Activated CD8-positive, alpha-beta T cell treated with anti-CD3 and anti-CD28 coated beads for 36 hours (primary cell): ENCODE measurements at places on chromosomes 5 and 9. TPM values are rescaled to one million over a fixed set of nuclear protein-coding genes. Genes with fewer than 3 reads are reported as not detected.

IL13 gene
- 6.5 TPM for total RNA-seq

SPINK13 gene
- not detected for total RNA-seq

MXD3 gene
- total RNA-seq = 19.3 TPM

NR2F1 gene
- total RNA-seq = not detected

MOB3B gene
- total RNA-seq = 0.47 TPM

ERAP2 gene
- total RNA-seq = 44.5 TPM

FST gene
- 0.43 TPM for total RNA-seq

SPATA31D4 gene
- not detected for total RNA-seq

REXO4 gene
- total RNA-seq = 36.7 TPM

OBP2B gene
- not detected for total RNA-seq

STKLD1 gene
- 0.45 TPM for total RNA-seq

DNA sequence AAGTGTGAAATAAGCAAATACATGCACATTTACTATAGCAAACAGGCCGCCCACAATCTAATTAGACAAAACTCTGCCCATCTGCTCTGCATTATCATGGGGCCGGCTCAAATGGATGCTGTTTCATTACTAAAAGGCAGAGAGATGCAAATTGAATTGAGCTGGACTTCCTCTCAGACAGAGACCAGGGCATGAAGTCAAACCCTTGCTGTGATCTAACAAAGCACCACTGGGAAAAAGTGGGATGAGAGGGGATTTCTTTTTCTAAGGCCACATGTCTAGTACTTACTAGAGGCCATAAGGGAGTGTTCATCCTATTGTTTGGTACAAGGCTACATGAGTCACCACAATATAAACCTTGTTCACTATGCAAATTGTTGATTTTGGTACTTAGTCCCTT lies 614.7 kb downstream of the ISL1 start:
- H3K27ac ChIP-seq = no peak overlapping the region
- no peaks in the 10 kb centered on the region for H3K27me3 ChIP-seq
- H3K36me3 ChIP-seq = no peaks in the 10 kb centered on the region
- no peaks in the 10 kb centered on the region for H3K4me1 ChIP-seq
- DNase-seq = no peak

DNA sequence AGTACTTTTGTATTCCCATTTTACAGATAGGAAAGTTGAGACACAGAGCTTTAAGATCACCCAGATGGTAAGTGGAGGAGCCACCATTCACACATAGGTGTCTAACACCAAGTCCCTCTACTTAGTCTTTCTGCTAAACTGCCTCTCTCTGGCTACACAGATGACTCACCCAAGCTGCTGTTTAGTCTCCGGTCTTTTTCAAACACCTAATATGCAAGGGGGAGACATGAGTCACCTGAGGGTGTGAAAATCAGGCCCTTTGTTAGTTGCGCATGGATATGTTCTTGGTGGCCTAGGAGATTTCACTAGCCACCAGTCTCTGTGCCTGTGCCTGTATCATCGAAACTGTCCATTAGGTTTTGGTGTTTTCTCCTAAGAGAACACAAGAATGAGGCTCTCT lies 117.8 kb downstream of the MAST4 start:
- H3K27ac ChIP-seq = no peak overlapping the region
- peak; percentile 5 for DNase-seq
- H3K4me3 ChIP-seq = no peak overlapping the region

DNA sequence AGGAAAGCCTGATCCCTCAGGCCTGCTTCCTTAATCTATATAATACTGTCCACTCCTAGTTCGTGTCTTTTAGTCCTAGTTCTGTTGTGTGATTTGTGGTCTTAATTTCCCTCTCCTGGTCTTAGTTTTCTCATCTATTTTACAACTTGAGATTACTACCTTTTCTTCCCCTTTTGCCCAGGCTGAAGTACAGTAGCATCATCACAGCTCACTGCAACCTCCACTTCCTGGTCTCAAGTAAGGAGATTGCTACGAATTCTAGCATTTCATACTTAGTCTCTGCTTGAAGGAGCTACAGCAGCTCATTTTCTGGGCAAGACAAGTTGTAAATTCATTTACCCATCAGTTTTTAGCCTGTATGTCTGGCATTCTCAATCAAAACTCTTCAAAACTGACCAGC lies 5.5 kb downstream of the TRIM32 start:
- no peak overlapping the region for H3K4me3 ChIP-seq
- DNase-seq = no peak
- H3K27me3 ChIP-seq = no peaks in the 10 kb centered on the region
- H3K4me1 ChIP-seq = peaks cover 74% of the 10 kb centered on the region

DNA sequence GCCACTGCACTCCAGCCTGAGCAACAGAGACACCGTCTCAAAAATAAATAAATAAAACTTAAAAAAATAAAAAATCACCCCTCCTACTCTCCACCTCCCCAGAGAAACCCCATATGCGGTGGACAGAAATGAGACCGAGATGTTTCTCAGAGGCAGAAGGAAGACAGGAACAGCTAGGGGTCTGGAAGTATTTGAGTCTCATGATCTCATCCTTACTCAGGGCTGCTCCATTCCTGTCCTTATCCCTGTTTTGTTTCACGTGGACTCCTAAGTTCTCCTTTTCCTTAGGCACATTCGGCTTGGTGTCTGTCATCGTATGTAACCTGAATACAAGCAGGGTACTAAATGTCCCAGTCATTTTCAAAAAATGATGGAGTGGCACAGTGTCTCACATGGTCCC lies 76.1 kb downstream of the C9orf50 start:
- H3K36me3 ChIP-seq = no peaks in the 10 kb centered on the region
- no peak overlapping the region for H3K4me3 ChIP-seq
- peak overlapping the region; percentile 30 for H3K27ac ChIP-seq
- peaks cover 20% of the 10 kb centered on the region for H3K27me3 ChIP-seq
- H3K4me1 ChIP-seq = peaks cover 4% of the 10 kb centered on the region

DNA sequence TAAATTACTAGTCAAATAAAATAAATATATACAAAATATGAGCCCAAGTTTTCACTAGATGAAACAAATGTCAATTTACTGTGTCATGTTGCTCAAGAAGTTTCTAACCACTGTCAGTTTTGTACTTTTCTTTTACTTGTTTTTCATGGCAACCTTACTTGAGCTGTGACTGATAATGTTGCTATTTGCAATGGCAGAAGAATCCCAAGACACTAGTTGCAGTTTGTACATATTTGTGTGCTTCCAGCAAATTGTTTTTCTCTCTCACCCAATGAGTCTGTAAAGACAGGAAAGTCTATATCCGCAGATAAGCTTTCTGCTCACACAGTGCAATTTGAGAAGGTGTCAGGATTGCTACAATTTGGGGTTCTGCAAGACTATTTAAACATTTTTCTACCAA lies 338.6 kb upstream of the PCSK5 start:
- H3K27me3 ChIP-seq = peaks cover 1% of the 10 kb centered on the region
- H3K27ac ChIP-seq = no peak overlapping the region
- no peak overlapping the region for H3K4me3 ChIP-seq
- no peaks in the 10 kb centered on the region for H3K4me1 ChIP-seq
- DNase-seq = no peak

- H3K36me3 ChIP-seq = no peaks in the 10 kb centered on the region
- DNase-seq = no peak
- H3K27me3 ChIP-seq = no peaks in the 10 kb centered on the region
Observed at GRCh38 chr5:9239626-9240025, 306.2 kb downstream of the SEMA5A start.

DNA sequence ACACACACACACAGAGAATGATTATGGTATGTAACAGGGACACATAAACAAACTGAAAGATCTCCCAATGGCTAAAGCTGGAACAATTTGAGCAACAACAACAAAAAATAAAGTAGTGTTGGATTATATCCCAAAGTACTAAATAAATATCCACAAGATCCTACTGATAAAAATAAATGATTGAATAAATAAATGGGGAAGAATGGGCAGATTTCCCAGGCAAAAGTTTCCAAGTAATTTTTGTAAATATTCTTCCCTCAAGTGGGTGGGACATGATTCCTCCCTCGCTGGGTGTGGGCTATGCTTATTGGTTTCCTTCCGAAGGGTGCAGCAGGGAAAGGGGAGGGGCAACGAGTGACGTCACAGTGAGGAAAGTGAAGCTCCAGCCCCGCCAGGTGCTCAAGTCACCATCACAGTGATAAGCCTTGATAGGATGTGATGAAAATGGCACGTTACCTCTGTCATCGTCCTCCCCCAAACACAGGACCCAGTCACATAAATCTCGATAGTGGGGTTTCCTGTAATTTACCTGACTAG lies 295.3 kb downstream of the DRD1 start:
- no peaks in the 10 kb centered on the region for H3K36me3 ChIP-seq
- no peak overlapping the region for H3K4me3 ChIP-seq
- DNase-seq = no peak
- H3K27me3 ChIP-seq = no peaks in the 10 kb centered on the region
- no peak overlapping the region for H3K27ac ChIP-seq
- H3K4me1 ChIP-seq = no peaks in the 10 kb centered on the region

DNA sequence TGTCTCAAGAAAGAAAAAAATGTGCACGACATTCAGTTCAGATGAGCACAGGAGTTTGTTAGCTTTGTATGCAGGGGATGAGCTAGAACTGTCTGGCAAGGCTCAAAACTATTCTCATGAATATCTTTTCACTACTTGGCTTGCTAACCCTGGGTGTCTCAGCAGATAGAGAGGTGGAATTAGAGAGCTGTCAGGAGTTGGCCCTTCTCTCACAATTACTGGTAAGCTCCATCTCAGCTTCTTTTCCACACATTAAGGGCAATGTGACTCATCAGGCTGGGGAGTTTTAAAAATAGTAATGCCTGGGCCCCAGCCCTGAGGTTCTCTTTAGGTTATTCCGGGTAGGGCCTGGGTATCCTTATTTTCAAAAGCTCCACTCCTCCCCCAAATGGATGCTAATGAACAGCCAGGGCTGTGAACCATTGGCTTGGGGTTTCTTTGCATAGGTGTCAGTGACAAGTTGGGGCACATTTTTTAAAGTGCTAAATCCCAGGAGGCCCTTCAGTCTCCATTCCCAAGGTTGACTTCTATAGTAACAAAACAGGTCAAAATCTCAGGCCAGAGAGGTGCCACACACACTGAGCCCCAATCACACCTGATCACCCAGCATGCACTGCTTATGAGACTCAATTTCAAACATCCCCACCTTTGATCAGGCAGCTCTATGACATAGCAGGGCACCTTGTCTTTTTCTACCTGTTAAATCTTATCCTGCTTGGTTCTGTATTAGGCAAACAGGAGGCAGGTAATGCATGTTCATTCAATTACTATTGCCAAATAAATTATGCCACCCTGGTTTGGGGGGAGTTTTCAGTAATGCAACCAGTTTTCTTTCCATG lies 239.7 kb upstream of the DAP start:
- DNase-seq = no peak
- peaks cover 2% of the 10 kb centered on the region for H3K27me3 ChIP-seq
- no peak overlapping the region for H3K27ac ChIP-seq
- H3K36me3 ChIP-seq = no peaks in the 10 kb centered on the region
- no peaks in the 10 kb centered on the region for H3K4me1 ChIP-seq
- H3K4me3 ChIP-seq = no peak overlapping the region

- no peaks in the 10 kb centered on the region for H3K36me3 ChIP-seq
- H3K4me3 ChIP-seq = no peak overlapping the region
- no peak for DNase-seq
Observed at GRCh38 chr9:132141948-132142594, 19.8 kb upstream of the NTNG2 start.

DNA sequence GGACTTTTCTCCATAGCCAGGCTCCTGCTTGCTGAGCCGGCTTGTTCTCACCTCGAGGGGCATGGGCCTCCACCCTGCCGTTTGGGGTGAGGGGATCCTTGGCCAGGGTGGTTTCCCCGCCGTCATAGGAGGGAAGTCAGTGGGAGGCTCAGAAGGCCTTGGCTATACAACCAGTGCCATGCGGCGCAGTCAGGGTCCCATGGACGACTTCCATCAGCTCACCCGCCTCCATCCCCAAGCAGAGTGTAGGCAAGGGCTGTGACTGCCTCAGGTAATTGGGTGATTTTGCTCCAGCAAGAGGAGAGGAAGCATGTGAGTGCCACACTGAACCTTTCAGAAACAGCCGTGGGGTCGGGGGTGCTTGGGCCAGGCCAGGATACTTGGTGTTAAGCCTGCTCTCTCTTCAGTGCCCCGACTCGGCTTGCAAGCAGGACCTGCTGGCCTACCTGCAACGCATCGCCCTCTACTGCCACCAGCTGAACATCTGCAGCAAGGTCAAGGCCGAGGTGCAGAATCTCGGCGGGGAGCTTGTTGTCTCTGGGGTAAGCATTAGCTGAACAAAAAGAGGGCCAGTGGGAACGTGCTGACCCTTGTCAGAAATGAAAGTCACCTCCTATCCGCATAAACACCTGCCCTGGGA lies 57.2 kb upstream of the LRRTM2 start:
- H3K36me3 ChIP-seq = peaks cover 3% of the 10 kb centered on the region
- H3K4me3 ChIP-seq = no peak overlapping the region
- H3K4me1 ChIP-seq = no peaks in the 10 kb centered on the region
- H3K27ac ChIP-seq = no peak overlapping the region
- no peak for DNase-seq

GRCh38 chr5:139653616-139654015 lies 5.5 kb downstream of the CXXC5 start:
- no peak for DNase-seq
- peaks cover 60% of the 10 kb centered on the region for H3K4me1 ChIP-seq
- no peaks in the 10 kb centered on the region for H3K36me3 ChIP-seq
- H3K4me3 ChIP-seq = no peak overlapping the region
- H3K27ac ChIP-seq = no peak overlapping the region
- peaks cover 28% of the 10 kb centered on the region for H3K27me3 ChIP-seq

- H3K4me1 ChIP-seq = peaks cover 81% of the 10 kb centered on the region
- H3K4me3 ChIP-seq = no peak overlapping the region
- peaks cover 24% of the 10 kb centered on the region for H3K36me3 ChIP-seq
- no peak for DNase-seq
- H3K27ac ChIP-seq = peak overlapping the region; percentile 29
- no peaks in the 10 kb centered on the region for H3K27me3 ChIP-seq
Observed at GRCh38 chr9:37297592-37297991, 124.9 kb upstream of the GRHPR start.

GRCh38 chr5:112025757-112026156 lies 268.8 kb upstream of the NREP start:
- no peaks in the 10 kb centered on the region for H3K27me3 ChIP-seq
- no peak for DNase-seq
- H3K4me1 ChIP-seq = no peaks in the 10 kb centered on the region

DNA sequence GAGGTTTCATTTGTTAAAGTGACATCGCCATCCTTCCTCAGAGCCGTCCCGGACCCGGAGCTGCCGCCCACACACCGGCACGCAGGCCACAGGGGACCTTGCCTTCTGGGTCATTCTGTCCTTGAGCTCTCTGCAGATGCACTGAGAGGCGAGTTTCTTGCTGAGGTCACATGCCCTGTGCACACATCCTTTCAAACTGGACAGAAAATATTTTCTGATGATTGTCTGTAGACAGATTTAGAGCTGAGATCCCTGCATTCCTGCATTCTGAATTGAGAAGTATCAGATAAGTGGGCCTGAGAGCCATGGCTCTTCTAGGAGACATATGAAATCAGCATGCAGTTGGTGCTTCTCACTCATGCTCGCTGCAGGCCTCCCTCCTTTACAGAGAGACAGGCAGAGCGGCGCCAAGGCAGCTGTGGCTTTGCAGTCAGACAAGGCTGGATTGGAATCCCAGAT lies 25.4 kb downstream of the BOD1 start:
- H3K4me1 ChIP-seq = no peaks in the 10 kb centered on the region
- no peak overlapping the region for H3K4me3 ChIP-seq
- no peaks in the 10 kb centered on the region for H3K27me3 ChIP-seq
- no peak for DNase-seq
